Activated CD4-positive, alpha-beta T cell treated with anti-CD3 and anti-CD28 coated beads, Interleukin-10, Interleukin-2, amounts not matched to agents 100 ng/mL and 50 ng/mL, durations not matched to agents 16 hours and 8 hours (primary cell): ENCODE measurements at places on chromosomes 6 and 20.
A peak's percentile ranks its signal among the peaks of the same experiment; 100 is the strongest.

DNA sequence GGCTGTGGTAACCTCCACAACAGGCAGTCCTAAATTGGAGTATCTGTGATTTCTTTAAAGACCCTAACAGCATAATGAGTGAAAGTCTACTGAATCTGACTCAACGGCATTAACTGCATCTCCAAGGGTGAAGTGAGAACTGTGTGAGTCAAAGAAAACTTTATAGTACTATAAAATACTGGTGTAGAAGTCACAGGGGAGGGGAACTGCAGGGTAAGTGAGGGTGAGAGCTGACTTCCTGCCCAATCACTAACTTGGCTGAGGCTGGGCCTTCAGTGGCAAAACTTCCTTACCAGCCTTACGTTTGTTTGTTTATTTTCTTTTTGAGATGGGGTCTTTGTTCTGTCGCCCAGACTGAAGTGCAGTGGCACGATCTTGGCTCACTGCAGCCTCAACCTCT is 109.8 kb downstream of the PTPRK start:
- no peak for DNase-seq

- DNase-seq, result no peak
Measured at GRCh38 chr20:46253391-46253790, 54.9 kb downstream of the CDH22 start.

DNA sequence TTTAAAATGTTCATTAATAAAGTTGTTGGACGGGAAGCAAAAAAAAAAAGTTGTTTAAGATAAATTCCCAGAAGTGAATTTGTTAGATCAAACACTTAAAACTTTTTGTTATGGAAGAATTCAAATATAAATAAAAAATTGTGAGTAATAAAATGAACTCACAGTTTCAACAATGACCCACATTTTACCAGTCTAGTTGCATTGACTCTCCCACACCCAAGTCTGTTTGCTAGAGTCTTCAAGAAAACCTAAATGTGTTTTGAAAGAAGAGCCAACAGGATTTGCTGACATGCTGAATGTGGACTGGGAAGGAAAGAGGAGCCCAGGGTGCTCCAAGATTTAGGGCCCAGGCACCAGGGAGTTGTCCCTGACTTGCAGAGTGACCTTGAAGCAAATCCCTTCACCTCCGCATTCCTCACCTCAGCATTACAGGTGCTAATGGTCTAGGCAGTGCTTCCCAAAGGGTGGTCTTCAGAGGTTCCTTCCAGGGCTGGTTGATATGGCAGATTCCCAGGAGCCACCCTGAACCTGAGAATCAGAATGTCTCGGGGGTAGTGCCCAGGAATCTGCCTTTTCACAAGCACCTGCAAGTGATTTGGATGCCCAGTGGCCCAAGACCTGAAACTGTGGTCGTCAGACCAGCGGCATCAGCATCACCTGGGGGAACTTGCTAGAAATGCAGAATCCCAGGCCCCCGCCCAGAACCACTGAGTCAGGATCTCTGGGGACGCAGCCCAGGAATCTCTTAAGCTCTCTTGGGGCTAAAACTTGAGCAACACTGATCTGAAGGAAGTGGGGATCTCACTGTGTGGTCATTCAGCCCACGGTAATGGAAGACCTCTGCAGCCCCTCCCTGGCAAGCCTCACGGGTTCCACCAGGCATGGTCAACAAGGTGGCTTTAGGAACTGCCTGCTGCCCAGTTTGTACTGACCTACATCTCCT is 31.1 kb downstream of the POFUT1 start:
- no peak for DNase-seq

GRCh38 chr20:15930311-15931305 is 642.6 kb downstream of the KIF16B start:
- DNase-seq, result no peak

GRCh38 chr6:131471331-131471730 is 101.7 kb upstream of the ARG1 start:
- DNase-seq, result no peak

DNA sequence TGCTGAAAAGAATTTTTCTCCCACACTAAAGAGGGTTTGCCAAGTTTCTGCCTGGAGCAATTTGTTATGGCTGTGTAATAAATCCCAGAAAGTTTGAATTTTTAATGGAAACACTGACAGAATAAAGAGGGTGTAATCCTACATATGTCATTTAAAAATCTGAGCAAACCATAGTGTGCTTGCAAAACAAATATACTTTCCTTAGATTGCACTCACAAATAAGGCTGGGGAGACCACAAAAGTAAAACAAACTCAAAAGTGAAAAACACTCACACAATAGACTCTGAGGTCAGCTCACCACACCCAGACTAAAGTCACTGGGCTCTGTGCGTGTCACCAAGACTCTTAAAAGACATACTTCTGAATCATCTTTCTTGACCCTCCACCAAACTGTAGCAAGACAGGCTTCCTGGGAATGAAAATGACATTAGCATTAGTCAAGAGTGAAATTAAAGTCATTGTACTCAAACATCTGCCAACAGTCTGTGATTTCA is 4.8 kb upstream of the ATXN1 start:
- DNase-seq, result peak; percentile 80

GRCh38 chr6:155384321-155384952 is 70.2 kb upstream of the TFB1M start:
- no peak for DNase-seq

GRCh38 chr6:146886587-146887446 is 288.0 kb downstream of the ADGB start:
- no peak for DNase-seq

GRCh38 chr6:101918471-101918870 is 525.0 kb downstream of the GRIK2 start:
- DNase-seq, result no peak

GRCh38 chr6:10809098-10809497 is 29.2 kb downstream of the MAK start:
- DNase-seq, result no peak

DNA sequence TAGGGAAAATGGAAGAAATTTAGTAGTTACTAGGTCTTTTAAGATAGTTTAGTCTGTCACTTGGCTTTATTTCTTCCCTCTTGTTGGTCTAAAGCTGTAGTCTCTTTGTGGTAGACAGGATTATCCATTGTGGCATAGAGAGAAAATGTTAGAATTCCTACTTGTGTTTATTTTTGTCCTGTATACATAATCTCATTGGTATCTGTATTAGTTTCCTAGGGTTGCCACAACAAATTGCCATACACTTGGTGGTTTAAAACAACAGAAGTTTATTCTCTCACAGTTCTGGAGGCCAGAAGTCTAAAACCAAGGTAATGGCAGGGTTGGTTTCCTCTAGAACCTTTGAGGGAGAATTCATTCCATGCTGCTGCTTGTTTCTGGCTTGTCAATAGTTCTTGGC is 119.4 kb downstream of the ZFAND3 start:
- DNase-seq, result no peak

- DNase-seq, result no peak
Measured at GRCh38 chr20:37528446-37529213, 954 bp upstream of the BLCAP start.

- no peak for DNase-seq
Measured at GRCh38 chr20:49161428-49162152, 26.5 kb downstream of the STAU1 start.

GRCh38 chr6:79713701-79714322 is 82.7 kb downstream of the SH3BGRL2 start:
- DNase-seq, result peak; percentile 43

DNA sequence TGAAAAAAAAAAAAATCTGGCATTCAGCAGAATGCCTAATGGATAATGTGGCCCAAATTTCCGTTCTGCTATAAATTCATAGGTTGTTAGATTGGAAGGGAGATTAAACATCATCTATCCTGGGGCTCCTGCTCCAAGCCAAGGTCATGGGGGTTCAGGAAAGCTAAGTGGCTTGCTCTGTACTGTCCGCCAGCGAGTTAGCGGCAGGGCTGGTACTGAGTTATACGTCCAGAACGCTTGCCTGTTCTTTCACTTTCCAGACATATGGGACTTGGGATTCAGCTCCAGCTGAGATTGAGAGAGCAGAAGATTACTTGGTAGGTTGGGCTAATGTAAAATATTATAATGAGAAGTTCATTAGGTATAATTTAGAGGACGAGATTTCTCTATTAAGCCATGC is 858 bp downstream of the RWDD1 start:
- DNase-seq, result peak; percentile 22

- DNase-seq, result no peak
Measured at GRCh38 chr6:12293931-12294807, 4.0 kb downstream of the EDN1 start.

DNA sequence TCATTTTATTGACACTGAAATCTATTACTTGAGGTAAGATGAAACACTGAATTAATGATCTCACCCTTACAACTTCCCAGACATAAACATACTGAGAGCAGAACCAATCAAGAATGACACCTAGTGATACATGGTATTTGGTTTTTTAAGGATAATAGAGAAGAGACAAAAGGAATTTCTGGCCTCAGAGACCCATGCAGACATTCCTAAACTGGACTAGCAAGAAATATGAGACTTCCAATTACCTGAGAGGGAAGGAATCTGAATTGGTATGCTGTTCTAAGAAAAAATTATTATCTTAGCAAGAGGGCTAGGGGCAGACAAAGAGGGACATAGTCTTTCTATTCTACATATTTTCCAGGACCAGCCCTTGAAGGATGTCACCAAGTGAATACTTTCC is 141.1 kb downstream of the BMP5 start:
- no peak for DNase-seq

DNA sequence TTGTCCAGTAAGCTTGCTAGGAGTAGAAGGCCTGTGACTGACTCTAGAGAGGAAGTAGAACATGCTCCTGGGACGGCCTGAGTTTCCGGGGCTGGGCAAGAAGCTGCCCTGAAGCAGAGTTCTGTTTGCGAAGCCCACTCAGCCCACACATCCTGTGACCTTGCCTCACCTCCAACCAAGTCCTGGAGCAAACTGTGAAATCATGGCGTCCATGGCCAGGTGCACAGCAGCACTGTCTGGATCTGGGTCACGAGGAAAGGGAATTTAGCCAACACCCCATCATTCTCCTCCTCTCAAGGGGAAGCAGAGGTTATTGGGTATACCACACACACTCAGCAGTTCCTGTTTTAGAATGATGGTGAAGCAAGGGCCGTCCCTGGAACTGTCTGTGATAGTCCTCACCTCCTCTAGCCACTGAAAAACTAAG is 87.5 kb downstream of the CRYBG1 start:
- peak; percentile 29 for DNase-seq

- no peak for DNase-seq
Measured at GRCh38 chr6:147503587-147503986, 4.9 kb upstream of the SAMD5 start.

DNA sequence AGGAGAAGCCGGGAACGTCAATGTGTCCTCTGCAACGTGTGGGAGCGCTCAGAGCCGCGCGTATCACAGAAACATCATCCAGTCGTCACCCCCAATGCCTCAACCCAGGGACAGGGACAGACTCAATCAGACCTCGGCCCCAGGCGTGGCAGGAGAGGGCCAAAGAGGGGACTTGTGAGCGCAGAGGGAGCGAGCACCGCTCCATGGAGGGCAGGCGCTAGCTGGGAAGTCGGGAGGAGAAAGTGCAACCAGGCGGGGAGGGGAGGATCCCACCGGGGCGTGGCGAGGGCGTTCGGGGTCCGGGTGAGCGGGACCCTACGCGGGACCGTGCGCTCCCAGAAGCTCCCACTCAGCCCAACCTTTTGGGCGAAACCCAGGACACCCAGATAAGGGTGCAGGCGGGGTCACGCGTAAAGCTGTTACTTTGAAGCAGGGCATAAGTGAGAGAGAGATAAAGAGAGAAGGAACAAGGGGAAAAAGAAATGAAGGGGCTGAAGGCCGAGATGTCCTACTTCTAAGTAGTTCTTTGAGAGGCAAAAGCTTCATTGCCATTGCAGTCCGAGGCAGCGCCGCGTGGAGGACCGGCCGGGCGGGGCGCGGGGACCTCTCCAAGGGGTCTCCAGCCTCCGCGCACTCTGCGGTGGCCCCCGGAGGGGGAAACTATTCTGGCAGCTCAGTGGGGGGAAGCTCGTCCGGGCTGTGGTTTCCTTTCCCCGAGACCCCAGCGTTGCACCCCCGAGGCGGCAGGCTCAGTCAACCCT is 862 bp upstream of the SOBP start:
- no peak for DNase-seq

GRCh38 chr20:14259689-14260088 is 77.7 kb downstream of the FLRT3 start:
- no peak for DNase-seq

GRCh38 chr20:16966276-16966880 is 218.2 kb downstream of the OTOR start:
- no peak for DNase-seq

GRCh38 chr6:168741942-168742782 is 301.2 kb downstream of the SMOC2 start:
- no peak for DNase-seq

DNA sequence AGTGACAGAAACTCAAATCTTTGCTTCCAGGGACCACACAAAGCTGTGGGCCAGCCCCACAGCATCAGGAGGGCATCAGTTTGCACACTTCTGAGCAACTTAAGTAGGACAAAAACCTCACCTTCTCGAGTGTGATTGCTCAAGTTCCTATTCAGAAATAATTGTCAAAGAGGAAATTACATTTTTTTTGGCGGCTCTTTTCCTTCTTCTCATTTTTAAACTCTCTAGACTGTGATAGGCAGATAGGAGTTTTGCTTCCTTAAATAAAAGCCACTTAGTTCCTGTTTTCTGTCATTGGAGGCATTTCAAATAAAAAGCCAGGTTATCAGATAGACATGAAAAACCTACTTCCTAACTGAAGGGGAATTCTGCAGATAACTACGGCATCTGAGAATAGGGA is 11.2 kb upstream of the TAGAP start:
- DNase-seq, result no peak

GRCh38 chr6:77707603-77708002 is 54.8 kb downstream of the MEI4 start:
- no peak for DNase-seq

- no peak for DNase-seq
Measured at GRCh38 chr6:84638286-84638685, 126.1 kb downstream of the TBX18 start.

DNA sequence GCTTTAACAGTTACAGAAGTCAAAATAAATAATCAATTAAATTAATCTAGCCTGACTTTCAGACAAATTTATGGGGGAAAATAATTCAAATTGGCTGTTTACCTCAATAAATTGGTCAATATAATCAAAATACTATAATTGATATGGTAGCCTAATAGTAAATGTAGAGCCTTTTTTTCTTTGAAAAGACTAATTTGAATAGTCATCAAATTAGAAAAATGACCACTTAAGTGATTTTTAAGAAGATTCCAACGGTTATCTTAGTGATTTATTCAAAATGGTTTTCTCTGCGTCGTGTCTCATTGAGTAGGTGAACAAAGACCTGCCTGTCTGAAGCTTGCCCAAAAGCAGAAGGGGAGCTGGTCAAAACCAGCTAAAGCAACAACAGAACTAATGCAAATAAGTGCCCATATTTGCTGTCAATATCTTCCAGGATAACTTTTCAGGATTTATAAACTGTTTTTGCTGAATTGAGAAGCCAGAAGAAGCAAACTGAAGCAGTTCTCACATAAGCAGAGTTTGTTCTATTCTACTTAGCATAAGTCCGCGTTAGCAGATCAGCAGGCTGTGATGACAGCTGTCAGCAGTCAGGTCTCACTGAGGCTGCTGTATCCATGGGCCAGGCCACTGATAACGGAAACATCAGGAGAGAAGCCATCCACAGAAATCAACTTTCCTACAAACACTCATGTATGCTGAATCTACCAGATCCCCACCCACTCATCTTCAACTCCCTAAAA is 7.0 kb downstream of the RCAN2 start:
- no peak for DNase-seq
